ENCODE measurements at places on chromosomes 1 and 21.

DNA sequence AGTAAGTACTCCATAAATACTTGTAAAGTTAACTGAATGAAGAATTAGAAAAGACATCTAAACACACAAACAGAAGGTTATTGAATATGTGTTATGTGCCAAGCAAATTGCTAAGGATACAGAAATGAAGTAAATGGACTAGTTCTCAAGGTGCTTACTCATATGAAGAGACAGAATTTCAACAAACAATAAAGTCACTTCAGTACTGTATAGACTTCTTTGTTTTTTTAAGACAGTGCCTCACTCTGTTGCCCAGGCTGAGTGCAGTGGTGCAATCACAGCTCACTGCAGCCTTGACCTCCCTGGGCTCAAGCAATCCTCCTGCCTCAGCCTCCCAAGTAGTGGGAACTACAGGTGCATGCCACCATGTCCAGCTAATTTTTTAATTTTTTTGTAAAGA, 57.3 kb downstream of the SERBP1 start:
- DNase-seq = no peak

- no peak for DNase-seq
These were observed 2.0 kb downstream of the ATP13A2 start for GRCh38 chr1:17009706-17010105.

DNA sequence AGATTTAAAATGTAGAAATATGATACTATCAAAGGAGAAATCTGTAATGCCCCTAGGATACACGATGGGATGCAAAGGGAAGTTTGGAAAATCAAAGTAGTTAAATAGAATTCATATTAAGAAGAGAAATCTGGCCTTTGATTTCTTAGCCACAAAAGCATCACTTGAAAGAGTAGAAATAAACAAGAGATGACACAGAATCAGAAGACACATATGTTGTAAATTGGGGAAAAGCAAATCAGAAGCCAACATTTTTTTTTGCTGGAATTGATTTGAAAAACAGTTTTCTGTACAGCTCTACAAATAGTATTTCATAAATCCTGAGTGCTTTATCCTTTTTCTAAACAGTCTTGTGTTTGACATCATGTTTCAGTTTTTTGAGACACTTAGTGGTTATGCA, 12.4 kb upstream of the TNFSF18 start:
- no peak for DNase-seq

GRCh38 chr1:37761416-37762095, 3.4 kb downstream of the EPHA10 start:
- no peak for DNase-seq

DNA sequence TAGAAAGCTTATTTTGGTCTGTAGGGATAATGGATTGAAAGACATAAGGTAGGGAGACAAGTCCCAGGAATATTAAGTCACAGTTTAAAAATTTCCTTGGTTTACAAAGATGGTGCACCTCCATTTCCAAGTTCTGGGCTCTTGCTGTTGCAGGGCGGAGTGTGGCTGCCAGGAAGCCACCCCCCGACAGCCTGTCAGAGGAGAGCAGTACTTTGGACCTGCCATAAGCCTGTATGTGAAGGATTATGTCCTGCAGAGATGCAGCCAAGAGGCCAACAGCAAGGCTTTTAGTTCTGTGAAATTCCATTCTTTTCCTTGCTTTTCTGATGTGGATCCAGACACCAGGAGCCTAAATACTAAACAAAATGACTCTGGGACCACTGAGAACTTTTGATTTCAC, 31.9 kb upstream of the GTF2B start:
- no peak for DNase-seq
